ENCODE measurements at places on chromosomes 5 and 9.

- DNase-seq: no peak
Measured at GRCh38 chr5:64949331-64949730, 180.6 kb downstream of the CWC27 start.

GRCh38 chr5:15105799-15106393 is 234.3 kb upstream of the ANKH start:
- peak; percentile 55 for DNase-seq

DNA sequence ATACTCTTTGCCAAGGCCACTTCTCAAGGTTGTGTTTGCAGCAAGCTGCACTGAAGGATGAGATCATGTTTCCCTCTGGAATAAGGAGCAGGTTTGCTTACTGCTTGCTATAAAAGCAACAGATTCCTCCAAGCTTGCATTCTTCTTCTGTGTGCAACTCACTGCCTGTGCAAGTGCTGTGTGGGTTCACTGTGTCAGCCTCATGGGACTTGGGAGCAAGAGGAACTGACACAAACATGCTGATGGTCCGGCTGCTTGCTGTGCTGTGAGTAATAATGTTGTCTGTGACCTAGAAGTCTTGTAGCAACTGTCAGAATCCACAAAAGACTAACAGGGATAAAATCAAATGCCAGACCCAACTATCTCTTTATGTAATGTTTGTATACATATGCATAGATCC is 33.6 kb upstream of the SHC3 start:
- DNase-seq: no peak

DNA sequence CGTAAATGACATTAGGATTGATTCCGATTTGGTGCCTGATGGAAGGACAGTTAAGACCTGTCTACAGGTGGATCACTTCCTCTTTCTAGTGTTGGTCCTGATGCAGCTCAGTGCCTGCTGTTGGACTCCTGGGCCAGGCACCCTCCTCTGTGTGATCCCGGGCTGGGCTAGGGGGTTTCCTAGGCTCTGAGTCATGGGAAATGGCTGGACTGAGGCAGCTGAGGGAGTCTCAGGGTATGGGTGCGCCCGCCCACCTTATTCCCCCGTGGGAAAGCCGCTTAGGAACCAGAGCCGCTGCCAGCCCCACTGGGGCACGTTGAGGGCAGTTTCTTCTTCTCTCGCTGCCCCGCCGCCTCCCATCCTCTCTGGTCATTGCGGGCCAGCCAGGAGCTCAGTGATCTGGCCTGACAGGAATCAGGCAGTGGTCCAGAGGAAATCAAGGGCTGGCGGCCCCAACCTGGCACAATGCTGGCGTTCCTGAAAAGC is 12.9 kb downstream of the TCF7 start:
- no peak for DNase-seq

- peak; percentile 49 for DNase-seq
Measured at GRCh38 chr9:37329576-37329975, 92.9 kb upstream of the GRHPR start.

DNA sequence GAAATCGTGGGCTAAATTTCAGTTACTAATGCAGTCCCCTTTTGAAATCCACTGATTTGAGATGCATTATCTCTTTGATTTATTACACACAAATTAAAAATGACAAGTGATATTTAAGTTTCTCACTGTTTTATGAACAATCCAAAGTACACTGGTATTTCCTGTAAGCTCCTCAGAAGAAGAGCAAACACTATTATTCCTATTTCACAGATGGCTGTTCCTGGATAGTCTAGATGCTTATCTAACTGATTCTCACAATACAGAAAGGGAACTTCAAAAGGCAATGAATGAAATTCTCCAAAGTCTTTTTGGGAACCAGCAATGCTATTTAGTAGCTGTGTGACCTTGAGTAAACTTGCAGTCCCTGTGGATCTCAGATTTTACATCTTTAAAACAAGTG is 404.7 kb upstream of the DAB2 start:
- no peak for DNase-seq

DNA sequence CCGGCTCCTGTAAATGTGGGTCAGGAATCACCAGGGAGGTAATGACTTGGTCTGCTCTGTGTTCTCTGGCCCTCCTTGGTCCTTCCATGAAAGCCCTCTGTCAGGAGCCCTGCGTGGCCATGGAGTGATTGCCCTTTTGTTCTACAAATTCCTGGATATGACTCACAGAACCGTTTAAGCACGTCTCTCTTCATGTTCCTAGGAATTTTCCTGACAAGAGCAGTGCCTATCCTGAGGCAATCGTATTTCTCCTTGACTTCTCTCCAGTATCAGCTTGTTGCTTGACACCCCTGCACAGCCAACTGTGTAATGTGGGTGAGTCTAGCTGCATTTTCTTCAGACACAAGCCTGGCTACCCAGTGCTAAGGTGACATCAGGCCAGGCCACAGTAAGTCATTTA is 274.3 kb upstream of the ZNF462 start:
- DNase-seq: peak; percentile 77

DNA sequence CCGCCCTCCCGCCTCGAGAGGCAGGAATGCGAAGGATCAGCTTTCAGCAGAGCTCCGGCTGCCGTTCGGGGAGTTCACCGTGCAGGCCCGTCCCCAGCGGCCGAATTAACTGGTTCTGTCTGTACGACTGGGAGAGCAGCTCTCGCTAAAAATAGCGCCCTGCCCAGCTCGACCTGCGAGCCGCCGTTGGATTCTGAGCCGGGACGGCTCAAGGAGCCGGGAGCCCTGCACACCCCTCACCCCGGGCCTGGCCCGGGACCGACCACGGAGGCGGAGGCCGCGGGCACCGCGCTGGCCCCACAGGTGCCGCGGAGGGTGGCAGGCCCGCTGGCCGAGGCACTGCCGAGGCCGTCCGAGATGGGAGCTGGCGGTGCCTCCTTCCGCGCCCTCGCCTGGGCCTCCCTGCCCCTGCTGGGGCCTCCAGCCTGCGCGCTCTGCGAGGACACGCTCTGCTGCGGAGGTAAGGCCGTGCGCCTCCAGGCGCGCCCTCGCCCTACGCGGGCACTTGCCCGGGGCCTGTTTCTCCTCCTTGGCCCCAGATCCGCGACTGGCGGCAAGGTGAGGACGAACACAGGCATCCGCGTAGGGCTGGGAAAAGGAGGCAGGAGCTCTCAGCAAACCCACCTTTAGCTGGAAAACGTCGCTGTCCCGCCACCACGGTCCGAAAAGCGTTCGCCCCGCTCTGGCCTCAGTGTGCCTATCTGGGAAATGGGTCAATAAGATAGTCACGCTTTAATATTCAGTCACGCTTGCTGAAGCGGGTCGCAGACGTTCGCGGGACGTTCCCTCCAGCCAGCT is 53.1 kb upstream of the DAB2IP start:
- DNase-seq: peak; percentile 84

- DNase-seq: no peak
Measured at GRCh38 chr9:135726138-135726853, 24.3 kb downstream of the KCNT1 start.

DNA sequence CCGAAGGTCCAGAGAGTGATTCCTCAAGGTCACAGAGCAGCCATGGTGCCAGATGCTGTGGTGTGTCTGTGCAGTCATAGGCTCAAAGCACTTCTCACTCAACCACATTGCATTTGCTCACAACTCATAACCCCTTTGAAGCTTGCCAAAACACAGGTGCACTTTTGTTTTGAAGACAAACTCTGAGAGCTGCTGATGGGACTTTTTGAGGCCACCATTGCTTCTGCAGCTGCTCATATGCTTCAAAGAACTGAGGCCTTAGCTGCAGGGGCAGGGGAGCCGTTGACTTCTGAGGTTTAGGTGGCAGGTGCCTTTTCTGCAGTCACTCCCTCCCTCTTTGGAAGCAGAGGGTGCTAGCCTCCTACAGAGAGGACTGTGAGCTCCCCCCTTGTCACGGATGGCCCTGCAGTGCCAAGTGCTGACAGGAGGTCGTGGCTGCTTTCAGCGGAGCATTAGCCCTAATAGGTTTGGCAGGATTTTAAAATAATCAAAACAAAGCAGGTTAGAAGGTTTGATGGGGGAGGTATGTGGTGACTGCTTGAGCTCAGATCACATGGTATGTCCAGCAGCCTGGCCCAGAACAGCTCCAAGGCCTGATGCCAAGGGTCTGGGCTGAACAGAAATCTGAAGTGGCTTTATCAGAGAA is 232.1 kb downstream of the MAN2A1 start:
- no peak for DNase-seq

DNA sequence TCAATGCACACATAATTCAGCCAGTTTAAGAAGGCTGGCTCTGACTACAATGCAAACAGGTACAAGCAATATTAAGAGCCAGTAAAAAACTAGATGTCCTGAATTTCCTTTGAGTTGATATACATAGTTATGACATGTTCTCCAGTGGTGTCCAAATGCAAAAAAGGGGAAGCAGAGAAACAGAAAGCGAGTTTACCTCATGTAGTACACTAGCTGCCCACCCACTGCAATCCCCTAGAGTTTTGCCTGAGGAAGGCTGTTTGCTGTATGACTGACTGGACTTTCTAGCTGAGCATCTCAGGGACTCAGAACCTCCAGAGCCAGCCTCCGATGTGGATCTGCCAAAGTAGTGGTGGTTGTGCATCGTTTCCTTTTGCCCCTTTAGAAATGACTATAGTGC is 44.8 kb upstream of the SLC1A3 start:
- DNase-seq: no peak

DNA sequence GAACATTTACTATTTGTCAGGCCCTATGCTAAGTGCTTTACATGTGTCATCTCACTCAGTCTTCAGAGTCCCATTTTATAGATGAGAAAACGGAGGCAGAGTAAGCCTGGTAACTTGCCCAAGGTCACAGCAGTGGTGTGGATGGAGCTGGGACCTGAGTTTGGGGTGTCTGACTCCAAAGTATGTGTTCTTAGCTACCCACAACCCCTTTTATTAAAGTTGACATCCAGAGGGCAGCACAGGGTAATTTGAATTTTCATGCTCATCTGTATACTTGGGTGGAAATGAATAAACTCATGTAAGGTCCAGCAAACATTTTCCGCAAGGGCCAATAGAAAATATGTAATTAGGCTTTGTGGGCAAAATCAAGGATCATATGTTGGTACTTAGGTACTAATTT is 93.4 kb upstream of the SLC25A48 start:
- DNase-seq: no peak

- no peak for DNase-seq
Measured at GRCh38 chr5:10301842-10302610, 5.7 kb downstream of the CMBL start.

DNA sequence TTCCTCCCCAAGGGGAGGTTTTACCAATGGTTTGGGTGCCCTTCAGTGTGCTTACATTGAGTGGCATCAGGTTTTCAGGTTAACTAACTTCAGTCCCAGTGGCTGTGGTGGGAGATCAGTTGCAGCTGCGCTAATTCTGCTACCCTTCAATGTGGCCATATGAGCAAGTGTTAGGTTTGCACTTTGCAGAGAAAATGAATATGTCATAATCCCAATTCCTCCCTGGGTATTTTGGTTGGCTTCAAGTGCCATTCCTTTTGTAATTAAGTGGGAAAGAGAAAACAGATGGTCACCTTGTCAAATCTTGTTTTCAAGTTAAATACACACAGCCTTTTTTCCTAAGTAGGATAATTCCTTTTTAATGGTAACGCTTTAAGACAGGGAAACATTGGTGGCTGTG is 236.2 kb downstream of the TLE4 start:
- DNase-seq: no peak

- no peak for DNase-seq
Measured at GRCh38 chr9:6829027-6829426, 71.3 kb downstream of the KDM4C start.

GRCh38 chr5:154984946-154985516 is 28.5 kb upstream of the KIF4B start:
- DNase-seq: no peak

DNA sequence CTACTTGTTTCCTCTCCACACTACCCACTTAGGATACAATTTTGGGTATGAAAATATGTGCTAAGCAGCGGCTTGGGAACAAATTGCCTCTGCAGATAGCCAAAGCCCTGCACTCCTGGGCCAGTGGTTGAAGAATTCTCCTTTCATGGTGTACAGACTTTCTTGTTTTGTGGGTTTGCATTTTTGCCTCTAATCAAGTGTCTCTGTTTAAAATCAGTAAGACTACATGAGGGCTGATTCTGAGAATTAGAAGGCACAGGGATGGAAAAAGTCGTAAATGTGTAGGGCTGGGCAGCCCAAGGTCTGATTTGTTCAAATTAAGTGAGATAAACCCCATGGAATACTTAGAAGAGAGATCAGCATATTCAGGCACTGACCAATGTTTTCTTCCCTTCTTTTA is 103.7 kb upstream of the CD180 start:
- no peak for DNase-seq

GRCh38 chr9:128497824-128498610 is 6.5 kb upstream of the GLE1 start:
- DNase-seq: no peak

DNA sequence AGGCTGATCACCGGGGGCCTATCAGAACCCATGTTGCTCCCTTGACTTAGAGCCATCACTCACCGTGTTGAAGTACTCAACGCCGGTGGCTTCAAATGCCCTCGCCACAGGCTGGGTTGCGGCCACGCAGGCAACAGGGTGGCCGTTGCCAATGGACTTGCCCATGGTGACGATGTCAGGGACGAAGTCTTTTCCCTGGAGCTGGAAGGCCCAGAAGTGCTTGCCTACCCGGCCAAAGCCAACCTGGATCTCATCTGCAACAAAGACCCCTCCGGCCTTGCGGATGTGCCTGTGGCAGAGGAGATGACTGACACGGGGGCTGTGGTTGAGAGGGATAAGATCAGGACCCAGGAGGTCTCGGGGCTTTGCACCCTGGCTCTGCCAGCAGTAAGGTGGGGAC is 10.3 kb downstream of the PHYKPL start:
- no peak for DNase-seq

DNA sequence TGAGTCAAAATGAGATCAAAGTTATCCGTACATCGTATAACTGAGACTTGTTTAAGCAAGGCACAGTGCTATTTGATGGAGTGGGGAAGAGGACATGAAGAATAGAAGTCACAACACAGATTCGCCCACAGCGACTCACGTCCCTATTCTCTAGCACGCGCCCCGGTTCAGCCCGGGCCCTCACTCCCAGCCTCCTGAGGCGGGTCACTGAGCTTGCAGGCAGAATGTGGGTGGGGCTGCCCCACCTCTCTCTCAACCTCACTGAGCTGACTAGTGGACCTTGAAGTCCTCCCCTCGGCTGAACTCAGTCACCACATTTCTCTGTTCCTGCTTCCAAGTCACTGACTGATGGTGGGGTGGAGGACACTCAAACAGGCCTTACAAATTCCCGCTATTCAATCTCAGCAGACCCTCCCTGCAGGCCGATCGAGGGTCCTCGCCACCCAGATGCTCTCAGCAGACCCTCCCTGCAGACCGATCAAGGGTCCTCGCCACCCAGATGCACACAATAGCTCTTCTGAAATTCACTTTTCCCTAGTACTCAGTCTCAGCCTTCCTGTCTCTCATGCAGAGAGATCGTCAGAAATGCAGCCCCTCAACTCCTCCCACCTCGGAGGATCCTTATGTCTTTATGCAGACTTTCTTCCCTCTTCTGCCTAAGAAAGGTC is 12.9 kb downstream of the GLDC start:
- DNase-seq: no peak

GRCh38 chr9:128918921-128919320 is 1.9 kb upstream of the PHYHD1 start:
- DNase-seq: no peak

- DNase-seq: no peak
Measured at GRCh38 chr5:15898641-15899040, 280.9 kb downstream of the MARCHF11 start.

Data from fibroblast of upper back skin (primary cell).